ENCODE measurements at places on chromosomes 6 and 20. TPM values are rescaled to one million over a fixed set of nuclear protein-coding genes. Genes with fewer than 3 reads are reported as not detected.

The TRIM10 gene
- not detected for total RNA-seq

The QKI gene
- total RNA-seq, result 57.1 TPM

The FLRT3 gene
- total RNA-seq, result 2.2 TPM

The CALHM5 gene
- total RNA-seq, result 0.06 TPM

Data from A549 treated with Mapracorat at 1 μM for 4 hours (cell line).